ENCODE measurements at places on chromosomes 13 and 19. TPM values are rescaled to one million over a fixed set of nuclear protein-coding genes. Genes with fewer than 3 reads are reported as not detected.

The LRRC25 gene
- 0.12 TPM for total RNA-seq

The CYP2S1 gene
- 17.6 TPM for total RNA-seq

The ZNF415 gene
- not detected for total RNA-seq

The SHANK1 gene
- 3.0 TPM for total RNA-seq

The NCR1 gene
- total RNA-seq, result not detected

The MIA gene
- total RNA-seq, result 1.4 TPM

The SIGLEC6 gene
- total RNA-seq, result not detected

The CYTH2 gene
- 75.3 TPM for total RNA-seq

The ZNF71 gene
- total RNA-seq, result not detected

The MISP3 gene
- total RNA-seq, result 5.2 TPM

The TEX101 gene
- not detected for total RNA-seq

All from HCT116 (cell line).